ENCODE measurements at places on chromosomes 1 and 21.

GRCh38 chr1:5664906-5665875 is 327.0 kb downstream of the NPHP4 start:
- no peak for DNase-seq

DNA sequence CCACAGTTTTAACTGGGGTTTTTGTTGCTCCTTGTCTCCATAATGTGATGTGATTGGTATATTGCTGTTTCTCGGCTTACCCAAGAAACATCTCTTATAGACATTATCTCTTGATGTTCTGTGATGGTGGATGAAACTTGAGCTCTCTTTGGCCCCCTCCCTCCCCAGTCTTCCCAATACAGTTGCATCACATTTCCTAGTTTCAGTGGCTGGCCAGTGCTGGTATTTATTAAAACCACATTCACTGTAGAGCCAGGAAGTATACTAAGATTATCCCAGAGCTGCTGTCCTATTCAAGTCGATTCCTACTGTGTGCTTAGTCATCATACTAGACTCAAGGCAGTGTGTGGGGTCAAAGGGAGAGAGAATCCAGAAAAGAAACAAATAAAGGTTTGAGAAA is 244.4 kb downstream of the KAZN start:
- no peak for DNase-seq

DNA sequence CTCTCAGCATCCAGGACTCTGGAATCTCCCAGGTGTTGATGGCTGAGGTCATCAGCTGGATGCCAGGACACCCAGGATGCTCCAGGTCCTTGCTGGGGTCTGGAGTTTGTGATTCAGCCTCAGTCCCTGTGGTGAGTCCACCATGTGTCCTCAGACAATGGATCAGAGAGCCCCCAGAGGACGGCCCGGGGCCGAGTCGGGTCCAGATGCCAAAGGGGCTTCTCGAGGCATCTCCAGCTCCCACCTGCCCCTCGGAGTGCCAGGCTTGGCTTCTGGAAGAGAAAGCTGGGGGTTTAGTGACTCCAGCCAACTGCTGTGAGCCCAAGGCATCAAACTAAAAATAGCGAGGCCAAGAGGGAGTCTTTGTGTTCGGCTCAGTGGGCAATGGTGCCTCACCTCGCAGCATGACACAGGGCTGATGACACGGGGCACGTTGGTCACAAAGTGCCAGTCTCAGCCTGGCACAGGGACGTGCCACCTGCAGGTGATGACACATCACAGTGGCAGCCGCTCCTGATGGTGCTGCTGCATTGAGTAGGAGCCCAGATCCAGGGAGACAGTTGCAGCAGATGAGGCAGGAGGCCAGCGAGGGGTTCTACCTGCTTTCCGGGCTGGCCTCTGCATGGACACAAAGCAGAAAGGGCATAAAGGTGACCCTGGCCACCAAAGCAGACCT is 10.6 kb downstream of the PDE9A start:
- no peak for DNase-seq

GRCh38 chr1:41360074-41360785 is 1.0 kb upstream of the FOXO6 start:
- DNase-seq, result no peak

DNA sequence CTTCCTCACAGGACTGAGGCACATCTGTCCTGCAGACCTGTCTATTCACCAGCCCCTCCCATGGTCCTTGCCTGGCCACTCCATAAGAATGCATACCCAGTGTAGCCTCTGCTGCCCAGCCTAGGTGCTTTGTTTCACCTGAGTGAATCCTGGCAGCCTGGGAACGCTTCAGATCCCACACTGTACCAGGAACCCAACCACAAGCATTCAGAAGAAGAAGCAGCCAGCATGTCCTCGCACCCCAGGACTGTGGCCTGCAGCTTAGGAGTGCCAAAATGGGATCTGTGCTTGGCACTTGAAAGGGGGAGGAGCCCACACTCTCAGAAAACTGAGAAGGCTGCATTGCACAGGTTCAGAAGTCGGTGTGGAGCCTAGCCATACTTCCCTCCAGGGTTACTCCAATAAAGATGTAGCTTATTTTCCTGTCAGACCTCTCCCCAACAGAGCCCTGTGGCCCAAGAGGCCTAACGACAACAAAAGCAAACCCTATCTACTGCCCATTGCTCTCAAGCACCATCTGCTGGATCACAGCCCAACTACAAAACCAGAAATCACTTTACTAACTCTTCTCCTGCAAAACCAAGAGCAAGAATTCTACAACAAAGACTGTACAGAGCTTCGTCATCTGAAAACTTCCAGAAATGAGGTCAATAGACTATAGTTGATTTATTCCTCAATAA is 923.1 kb upstream of the NEGR1 start:
- no peak for DNase-seq

DNA sequence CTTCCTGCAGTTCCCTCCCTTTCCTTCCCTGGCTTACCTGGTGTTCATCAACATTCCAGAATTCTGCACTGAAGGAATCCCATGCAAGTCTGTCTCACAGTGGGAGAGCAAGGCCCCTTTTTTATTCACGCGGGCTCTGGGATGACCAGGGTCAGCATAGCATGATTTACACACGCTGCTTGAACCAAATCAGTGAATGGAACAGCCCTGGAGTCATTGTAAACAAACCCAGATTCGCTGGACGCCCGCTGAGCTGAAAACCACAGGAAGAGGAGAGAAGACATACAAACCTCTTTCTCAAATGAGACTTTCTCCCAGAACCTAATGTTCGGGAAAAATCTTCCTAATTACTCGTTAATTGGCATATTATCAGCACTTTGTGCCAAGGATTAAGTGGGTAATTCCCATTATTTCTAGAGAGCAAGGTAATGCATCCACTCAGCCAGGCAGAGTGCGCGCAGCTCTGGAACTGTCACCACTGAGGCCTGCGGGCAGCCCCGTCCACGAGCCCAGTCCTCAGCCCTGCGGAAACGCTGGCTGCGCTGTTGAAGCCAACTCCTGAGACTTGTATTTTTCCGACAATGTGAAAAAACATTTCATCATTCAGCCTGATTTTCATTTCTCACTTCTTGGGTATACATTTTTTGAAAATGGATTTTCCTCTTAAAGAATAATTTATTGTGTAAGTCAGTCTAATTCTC is 140.0 kb downstream of the ETS2 start:
- no peak for DNase-seq

DNA sequence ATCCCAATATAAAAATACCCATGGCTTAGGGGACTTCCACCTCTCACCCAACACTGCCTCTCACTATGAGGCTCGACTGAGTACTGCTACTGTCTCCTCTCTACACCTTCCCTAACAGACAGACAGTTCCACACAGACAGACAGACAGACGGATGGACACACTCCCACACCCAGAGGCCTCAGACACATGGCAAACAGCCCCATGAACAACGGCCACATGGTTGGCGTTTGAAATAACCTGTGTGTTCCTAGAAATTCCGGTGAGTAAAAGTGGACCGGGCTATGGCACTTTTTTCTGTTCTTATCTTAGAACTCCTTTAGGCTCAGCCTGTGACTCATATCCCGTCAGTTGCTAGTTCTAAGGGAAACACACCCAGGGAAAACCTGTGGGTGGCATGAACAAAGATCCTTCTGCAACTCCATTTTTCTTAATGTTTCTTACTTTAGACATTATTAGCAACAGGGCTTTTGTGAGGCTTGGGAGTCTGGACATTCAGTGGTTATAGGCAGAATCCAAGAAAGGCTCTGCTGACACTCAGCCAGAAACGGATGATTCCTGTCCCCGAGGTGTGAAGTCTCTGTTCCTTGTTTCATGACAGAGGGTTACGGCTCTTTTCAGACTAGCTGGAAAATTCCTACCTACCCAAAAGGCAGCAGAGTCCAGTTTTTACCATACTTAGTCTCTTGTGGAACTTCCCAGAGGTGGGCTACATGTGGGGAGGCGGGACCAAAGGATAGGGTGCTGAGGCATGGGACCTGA is 90.5 kb upstream of the TLR5 start:
- no peak for DNase-seq

DNA sequence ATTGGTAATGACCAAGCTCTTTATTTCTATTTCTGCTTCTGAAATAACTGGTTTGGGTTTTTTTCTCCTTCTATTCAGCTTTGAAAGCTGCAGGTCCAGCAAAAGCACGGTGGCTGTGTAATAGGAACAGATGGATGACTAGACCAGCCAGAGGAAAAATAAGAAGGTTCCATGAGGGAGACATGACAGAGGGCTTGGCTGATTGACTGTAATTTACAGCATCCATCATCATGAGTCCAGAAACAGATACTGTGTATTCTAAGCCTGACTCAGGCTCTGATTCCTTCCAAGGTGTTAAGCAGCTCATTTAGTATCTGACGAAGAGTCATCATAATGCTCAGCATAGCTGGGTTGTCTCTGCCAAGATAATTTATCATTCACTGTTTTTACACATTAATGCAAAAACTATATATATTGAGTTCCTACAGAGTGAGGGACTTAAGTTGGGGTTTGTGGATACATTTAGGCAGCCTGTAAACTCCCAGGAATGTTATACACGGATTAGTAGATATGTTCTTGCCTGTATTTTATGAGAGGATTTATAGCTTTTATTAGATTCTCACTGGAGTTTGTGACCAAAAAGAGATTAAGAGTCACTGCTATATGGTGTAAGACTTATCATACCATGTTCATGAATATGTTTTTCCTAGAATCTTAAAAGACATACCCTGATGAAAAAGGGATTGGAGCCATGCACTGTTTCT is 72.6 kb downstream of the SGIP1 start:
- DNase-seq, result no peak

DNA sequence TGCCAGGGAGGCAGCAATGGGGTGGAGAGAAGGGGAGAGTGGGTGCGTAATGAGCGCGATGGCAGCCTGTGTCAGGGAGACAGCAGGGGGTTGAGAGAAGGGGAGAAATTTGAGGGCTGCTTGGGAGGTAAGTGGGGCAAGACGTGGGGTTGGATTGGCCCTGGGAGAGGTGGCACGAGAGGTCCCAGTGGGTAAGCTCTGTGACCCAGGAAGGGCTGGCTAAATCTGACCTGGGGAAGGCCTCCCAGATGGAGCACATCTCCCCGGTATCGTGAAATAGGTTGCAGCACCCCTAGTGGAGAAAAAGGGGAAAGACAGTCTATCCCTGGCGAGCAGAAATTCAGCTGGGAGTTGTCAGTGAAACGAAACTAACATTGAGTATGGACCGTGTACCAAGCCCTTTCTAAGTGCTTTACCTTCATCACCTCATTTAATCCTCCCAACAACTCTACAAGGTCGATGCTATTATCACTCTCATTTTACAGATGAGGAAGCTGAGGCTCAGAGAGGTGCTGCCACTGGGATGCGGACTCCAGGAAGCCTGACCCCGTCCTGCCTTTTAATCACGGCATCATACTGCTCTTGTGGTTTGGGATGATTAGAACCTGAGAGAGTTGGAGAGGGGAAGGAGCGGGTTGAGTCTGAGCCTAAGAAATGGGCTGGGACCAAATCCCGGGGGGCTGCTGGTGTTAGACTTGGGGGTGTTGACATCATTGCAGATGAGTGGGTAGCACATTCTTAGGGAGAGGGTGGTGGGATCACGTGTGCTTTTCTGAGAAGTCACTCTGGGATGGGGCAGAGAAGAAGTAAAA is 56.6 kb upstream of the RPL11 start:
- peak; percentile 65 for DNase-seq

GRCh38 chr1:50829014-50829958 is 130.8 kb downstream of the FAF1 start:
- DNase-seq, result no peak

DNA sequence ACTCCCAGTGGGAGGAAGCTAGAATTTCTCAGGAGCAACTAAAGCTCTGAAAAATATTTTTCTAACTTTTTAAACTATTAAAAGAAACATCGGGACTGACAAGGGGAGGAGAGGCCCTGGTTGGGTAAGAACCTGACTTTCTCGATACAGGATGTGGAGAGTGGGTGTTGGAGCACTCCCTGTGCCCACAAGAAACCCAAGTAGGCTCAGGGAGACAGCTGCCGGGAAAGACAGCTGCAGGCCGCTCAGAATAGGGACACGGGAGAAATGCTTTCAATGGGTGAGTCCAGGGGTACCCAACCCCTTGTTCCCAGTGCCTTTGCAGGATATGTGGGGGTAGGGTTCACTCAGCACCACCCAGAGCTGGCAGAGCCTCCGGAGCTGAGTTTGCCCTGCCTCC is 43.6 kb downstream of the PLEKHA6 start:
- no peak for DNase-seq

GRCh38 chr1:228058949-228059633 is 23.4 kb upstream of the ARF1 start:
- DNase-seq, result no peak

DNA sequence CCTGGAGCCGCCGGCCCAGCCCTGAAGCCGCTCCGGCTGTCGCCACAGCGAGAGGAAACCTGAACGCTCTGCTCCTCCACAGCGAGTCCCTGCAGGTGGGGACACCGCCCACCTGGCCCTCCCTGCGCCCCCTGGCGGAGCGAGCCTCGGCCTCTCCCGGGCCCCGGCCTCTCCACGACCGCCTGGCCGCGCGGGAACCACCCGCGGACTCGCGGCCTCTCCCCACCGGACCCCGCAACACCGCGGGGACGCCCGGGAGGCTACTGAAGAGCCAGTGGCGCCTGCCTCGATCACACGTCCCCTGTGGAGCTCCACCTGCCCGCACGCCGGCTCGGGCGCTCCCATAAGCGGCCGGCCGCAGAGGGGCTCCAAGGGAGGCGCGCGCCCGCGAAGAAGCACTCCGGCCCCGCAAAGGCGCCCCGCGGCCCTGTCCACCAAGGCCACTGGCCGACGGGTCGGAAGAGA is 109.6 kb downstream of the KCNN3 start:
- DNase-seq, result peak; percentile 45

DNA sequence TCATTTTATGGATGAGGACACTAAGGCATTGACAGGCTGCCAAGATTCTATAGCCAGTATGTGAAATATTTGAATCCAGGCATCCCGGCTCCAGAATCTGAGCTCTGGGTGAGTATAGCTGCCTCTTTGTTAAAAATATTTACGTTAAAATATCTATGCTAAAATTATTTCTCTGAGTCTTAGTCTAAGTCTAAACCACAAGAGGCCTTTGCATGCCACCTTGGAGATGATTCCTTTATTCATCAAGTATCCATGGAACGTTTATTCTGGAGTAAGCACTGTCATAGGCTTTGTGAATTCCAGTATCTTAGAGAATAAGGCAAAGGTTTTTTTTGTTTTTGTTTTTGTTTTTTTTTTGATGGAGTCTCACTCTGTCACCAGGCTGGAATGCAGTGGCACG is 116.4 kb downstream of the GREM2 start:
- no peak for DNase-seq

- no peak for DNase-seq
Measured at GRCh38 chr1:180951186-180951745, 38.6 kb downstream of the KIAA1614 start.

GRCh38 chr1:235326719-235327558 is 1.0 kb downstream of the ARID4B start:
- no peak for DNase-seq

DNA sequence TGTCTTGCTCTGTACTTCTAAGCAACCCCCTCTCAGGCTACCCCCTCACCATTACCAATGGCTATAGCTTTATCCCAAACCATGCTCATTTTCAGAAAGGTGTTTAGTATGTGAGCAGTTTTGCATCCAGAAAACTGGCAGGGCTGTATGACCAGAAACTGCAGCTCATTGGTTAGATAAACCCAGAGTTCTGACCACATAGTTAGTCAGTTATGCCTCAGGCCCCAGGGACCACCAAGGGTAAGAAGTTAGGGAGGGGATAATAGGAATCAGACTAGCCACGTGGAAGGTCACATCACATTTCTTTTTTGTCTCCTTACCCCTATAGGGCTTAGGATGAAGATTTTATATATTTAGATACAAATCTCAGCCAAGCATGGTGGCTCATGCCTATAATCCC is 1.2 kb downstream of the ITGA10 start:
- DNase-seq, result no peak

GRCh38 chr1:59413327-59413720 is 116.4 kb downstream of the FGGY start:
- DNase-seq, result no peak

- DNase-seq, result no peak
Measured at GRCh38 chr1:108050911-108051629, 86.1 kb upstream of the VAV3 start.
